ENCODE measurements at places on chromosomes 5 and 9.

DNA sequence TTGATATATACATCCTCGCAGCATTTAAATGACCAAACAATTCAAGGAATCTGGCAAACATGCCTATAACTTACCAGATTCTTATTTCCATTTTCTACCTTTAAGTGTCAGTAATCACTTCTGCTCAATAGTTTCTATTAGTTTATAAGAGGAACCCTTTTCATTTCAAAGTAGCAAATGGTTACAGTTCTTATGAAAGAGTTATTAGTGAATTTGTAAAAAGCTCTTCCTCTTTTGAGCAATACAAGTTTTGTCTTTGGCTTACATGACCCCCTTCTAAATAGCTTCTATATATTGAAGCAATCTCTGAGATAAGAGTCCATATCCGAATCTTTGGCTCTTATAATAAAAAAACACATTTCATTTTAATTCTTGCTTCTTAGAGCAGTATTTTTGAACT lies 42.0 kb downstream of the ELL2 start:
- no peak for DNase-seq

DNA sequence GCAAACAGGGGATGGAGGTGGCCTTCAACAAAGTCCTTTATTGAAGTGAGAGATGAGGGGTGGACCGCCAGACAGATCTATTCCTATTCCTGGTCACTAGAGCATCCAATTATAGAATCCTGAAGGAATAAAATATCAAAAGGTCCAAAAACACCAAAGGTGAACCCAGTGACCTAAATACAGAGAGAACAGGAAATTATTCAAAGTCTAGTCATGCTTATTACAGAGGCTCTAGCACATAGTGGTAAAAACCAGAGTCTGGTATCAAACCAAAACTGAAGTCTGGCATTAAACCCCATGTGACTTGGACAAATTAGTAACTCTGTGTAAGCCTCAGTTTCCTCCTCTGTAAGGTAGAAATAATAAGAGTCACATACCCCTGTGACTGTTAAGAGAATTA lies 100.5 kb upstream of the SNX2 start:
- no peak for DNase-seq

- no peak for DNase-seq
These were observed 39.4 kb downstream of the LYRM7 start for GRCh38 chr5:131210151-131210510.

GRCh38 chr5:157038568-157039187 lies 20.2 kb downstream of the HAVCR1 start:
- no peak for DNase-seq

- no peak for DNase-seq
These were observed 1961.4 kb upstream of the WWC1 start for GRCh38 chr5:166330036-166330435.

DNA sequence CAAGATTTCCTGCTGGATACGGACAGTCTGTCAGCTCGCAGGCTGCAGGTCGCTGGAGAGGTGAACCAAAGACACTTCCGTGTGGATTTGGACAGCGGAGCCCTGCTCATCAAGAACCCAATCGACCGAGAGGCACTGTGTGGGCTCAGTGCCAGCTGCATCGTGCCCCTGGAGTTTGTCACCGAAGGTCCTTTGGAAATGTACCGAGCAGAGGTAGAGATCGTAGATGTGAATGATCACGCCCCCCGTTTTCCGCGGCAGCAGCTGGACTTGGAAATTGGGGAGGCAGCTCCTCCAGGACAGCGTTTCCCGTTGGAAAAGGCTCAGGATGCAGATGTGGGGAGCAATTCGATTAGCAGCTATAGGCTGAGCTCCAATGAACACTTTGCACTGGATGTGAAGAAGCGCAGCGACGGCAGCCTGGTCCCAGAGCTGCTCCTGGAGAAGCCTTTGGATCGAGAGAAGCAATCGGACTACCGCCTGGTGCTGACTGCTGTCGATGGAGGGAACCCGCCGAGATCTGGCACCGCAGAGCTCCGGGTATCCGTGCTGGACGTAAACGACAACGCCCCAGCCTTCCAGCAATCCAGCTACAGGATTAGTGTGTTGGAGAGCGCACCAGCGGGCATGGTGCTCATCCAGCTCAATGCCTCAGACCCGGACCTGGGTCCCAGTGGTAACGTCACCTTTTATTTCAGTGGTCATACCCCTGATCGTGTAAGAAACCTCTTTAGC lies 658 bp downstream of the PCDHGC4 start:
- no peak for DNase-seq

DNA sequence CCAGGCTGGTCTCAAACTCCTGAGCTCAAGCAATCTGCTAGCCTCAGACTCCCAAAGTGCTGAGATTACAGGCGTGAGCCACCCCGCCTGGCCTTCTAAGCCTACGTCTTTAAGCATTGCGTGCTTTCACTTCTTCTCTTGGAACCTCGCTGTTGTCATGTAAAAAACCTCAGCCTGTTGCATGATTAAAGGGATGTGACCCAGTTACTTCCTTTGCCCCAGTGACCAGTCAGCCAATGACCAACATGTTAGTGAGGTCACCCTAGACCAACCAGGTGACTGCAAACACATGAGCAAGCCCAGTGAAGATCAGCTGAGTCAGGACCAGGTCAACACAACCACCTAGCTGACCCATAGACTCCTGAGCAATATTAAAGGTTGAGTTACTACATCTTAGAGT lies 10.5 kb downstream of the KIF4B start:
- no peak for DNase-seq

DNA sequence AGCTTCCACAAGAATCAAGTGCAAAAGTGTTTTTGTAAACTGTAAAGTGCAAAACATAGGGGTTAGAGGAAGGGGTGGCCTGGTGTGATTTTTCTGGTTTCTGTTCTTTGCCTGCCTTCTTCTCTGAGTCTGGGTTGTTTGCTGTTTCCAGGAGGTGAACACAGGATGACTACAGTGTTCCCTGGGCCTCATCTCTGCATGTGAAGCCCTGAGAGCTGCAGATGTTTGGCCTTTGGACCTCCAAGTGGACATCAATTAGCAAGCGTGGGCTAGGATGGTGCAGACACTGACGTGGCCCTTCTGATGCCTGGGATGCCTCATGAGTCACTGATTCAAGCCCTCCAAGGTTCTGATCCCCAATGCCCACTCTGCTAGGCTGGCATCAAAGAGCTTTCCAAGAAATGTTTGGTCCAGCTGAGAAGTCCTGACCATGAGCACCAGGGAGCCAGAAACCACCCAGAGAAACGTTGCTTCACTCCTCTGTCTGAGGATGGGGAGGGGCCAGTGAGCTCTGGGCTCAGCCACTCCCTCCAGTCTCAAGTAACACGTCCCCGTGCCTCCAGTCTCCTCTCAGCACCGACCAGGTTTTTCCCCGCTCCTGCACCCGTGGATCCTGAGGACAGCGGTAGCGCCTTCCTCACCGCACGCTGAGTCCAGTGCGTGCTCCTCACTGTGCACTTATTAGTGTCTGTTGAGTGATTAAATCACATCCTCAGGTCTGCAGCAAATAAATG lies 7.6 kb downstream of the IL9 start:
- DNase-seq, result no peak

- DNase-seq, result no peak
These were observed 634.4 kb upstream of the C9orf72 start for GRCh38 chr9:28207657-28208056.

DNA sequence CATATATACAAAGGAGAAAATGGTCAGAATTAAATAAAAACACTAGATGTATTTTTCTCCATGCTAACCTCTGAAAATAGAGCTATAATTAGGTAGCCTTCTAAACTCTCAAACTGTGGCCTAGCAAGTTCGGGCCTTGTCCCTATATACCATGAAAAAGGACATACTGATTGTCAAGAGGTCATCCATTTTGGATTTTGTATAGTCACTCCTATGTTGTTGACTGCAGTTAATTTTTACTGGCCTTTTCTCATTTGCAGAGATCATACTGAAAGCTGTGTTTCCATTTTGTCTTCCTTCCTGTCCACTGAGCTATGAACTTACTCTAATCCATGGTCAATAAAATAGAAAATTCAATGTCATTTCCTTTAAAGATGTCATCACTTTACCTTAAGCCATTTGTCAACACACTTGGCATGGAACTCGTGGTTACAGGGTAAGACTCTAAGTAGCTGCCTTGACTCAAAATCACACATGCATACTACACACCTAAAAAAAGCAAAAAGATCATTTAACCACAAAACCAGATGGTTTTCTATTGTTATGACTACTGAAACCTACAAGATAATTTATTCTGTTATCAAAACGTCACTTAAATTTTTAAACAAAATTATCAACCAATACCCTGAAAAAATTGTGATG lies 58.0 kb downstream of the RNF38 start:
- no peak for DNase-seq

DNA sequence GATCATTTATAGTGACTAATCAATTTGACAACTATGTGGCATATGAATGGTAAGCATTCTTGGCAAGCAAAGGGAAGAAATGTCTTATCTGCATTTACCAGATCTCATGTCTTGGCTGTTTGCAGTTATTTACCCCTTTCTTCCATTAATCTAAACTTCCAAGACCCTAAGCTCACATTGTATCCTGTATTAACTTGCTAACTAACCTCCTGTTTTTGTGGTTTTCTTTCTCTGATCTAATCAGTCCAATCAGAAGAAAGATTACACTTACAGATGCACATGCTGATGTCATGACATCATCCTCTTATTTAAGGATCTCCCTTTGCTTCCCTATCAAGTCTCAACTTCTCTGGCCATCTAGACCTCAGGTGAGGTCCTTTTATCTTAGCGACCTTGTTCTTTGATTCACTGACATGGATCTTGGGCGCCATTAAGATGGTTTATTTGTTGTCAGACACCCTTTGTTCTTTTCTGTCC lies 95.5 kb downstream of the F2RL2 start:
- no peak for DNase-seq

DNA sequence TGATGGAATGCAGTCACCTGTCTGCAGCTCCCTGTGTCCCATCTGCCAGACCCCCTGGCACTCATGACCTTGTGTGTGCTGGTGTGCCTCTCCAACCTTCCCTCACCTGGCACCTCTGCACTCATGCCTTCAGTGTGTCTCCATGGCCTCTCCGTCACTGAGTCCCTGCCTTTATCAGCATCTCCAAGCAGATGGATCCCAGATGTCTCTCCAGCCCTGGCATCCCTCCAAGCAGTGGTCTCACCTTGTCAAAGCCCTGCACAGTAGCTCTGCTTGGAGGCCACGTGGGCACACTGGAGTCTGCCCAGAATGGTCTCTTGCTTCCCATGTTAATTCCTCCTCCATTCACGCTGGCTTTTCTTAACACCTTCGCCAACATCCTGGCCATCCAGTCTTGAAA lies 84.8 kb downstream of the DAP start:
- no peak for DNase-seq

DNA sequence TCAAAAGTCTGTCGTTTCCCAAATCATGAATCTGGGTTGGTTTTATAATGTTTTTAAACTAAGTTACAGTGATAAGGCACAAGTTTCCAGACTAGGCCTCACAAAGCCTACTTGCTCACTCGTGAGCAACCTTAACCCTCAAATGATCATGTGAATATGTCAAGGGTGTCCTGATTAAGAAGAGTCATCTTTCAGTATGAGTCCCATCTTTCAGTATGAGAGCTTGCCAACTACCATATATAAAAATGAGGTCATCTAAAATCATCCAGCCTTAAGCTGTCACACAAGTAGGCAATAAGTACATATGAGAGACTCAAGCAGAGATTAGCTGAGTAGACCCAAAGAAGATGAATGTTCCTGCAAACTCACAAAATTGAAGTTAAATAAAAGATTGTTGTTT lies 668.4 kb upstream of the FAM174A start:
- no peak for DNase-seq

DNA sequence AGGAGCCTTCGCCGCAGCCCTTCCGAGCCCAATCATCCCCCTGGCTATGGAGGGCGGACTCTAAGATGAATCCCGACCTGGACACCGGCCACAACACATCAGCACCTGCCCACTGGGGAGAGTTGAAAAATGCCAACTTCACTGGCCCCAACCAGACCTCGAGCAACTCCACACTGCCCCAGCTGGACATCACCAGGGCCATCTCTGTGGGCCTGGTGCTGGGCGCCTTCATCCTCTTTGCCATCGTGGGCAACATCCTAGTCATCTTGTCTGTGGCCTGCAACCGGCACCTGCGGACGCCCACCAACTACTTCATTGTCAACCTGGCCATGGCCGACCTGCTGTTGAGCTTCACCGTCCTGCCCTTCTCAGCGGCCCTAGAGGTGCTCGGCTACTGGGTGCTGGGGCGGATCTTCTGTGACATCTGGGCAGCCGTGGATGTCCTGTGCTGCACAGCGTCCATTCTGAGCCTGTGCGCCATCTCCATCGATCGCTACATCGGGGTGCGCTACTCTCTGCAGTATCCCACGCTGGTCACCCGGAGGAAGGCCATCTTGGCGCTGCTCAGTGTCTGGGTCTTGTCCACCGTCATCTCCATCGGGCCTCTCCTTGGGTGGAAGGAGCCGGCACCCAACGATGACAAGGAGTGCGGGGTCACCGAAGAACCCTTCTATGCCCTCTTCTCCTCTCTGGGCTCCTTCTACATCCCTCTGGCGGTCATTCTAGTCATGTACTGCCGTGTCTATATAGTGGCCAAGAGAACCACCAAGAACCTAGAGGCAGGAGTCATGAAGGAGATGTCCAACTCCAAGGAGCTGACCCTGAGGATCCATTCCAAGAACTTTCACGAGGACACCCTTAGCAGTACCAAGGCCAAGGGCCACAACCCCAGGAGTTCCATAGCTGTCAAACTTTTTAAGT lies 819 bp downstream of the ADRA1B start:
- no peak for DNase-seq

DNA sequence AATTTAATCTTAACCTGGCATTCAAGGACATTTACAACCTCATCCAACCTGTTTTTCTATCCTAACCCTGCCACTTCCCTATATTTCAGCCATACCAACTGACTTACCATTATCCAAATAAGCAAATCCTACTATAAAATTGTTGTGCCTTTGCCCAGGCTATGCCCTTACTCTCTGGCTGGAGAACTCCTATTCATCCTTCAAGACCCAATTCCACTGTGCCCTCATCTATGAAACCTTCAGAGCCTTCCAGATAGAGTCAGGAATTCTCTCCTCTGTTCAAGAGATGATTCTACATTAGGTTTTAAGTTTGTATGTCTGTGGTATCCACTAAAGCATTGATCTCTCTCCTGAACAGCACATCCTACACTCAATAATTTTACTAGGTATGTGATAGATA lies 46.3 kb upstream of the MSX2 start:
- DNase-seq, result no peak

- DNase-seq, result no peak
These were observed 202.2 kb downstream of the RGS3 start for GRCh38 chr9:113665756-113666155.

DNA sequence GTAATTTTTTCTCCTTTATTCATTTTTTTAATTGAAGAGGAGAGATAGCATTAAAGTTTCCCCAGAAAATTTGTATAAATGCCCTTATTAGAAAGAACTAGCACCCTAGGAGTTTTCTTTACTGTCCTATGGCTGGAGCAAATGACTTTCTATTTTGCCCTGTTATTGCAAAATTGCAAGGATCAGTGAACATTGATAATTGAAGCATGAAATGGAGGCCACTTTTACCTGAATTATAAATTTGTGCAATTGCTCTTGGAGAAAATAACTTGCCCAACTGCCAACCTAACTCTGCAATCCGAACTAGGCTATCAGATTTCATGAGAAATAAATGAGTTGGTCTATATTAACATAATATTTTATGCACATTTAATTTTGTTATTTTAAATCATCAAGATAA lies 111.9 kb downstream of the MTRR start:
- no peak for DNase-seq

GRCh38 chr5:74316064-74316603 lies 324.4 kb downstream of the ENC1 start:
- DNase-seq, result no peak

GRCh38 chr5:87307796-87308423 lies 40.2 kb downstream of the RASA1 start:
- DNase-seq, result no peak

- no peak for DNase-seq
These were observed 7.6 kb downstream of the TTC16 start for GRCh38 chr9:127723444-127723843.

Measured in stimulated activated CD4-positive, alpha-beta T cell treated with anti-CD3 and anti-CD28 coated beads, Interleukin-12 subunit alpha, Interleukin-12 subunit beta, amount 100 ng/mL, for 24 hours (primary cell).